ENCODE measurements at places on chromosomes 1 and 21.

GRCh38 chr1:58596631-58597052 is 19.6 kb upstream of the TACSTD2 start:
- no peak for DNase-seq

DNA sequence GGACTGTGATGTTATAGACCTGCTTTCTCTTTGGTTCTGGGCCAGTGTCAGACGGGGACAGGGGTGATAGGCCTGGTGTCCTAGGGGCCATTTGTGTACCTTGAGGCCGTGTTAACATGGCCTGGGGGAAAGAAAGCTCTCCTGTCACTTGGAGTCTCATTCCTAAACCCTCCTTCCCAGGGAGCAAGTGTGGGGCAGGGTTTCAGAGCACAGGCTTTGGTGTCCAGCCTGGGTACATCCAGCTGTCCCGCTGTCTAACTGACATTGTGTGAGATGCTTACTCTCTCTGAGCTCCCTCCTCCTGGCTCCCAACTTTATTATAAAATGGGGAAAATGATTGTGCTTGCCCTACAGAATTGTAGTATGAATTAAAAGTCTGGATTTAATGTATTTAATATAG is 32.6 kb upstream of the EPHA8 start:
- DNase-seq: no peak

- DNase-seq: no peak
Observed at GRCh38 chr1:7301664-7301981, 469.5 kb upstream of the VAMP3 start.

DNA sequence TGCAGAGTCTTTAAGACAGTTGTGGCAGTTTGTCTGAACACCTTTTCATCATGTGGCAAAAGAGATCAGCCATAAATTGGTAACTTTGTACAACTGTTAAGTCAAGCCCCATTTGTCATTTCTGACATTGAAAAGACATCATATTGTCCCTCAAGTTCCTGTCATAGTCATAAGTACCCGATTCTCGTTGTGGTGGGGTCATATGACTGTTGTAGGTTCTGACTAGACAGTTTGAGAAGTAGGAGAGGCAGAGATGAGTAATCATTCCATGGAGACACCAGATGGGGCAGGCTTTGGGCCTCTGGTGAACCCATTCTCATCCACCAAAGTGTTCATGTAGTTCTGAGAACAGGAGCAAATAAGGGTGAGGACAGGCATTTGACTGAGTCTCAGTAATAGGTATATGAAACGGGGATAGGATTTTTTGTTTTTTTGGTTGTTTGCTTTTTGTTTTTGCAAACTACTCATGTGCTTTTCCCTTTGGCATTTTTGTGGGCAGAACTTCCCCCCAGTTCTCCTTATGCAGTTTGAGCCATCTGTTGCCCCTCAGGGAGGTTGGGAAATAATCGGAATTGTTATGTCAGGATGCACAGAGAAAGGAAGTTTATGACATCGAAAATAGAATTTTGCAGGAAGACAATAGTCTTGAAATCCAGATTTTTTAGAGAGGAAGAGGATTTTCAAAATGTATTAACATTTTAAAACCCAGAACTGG is 86.9 kb upstream of the KCNE2 start:
- DNase-seq: no peak

GRCh38 chr1:187958207-187958606 is 1129.5 kb downstream of the PLA2G4A start:
- DNase-seq: no peak

GRCh38 chr1:25462732-25463131 is 32.0 kb downstream of the MACO1 start:
- no peak for DNase-seq

DNA sequence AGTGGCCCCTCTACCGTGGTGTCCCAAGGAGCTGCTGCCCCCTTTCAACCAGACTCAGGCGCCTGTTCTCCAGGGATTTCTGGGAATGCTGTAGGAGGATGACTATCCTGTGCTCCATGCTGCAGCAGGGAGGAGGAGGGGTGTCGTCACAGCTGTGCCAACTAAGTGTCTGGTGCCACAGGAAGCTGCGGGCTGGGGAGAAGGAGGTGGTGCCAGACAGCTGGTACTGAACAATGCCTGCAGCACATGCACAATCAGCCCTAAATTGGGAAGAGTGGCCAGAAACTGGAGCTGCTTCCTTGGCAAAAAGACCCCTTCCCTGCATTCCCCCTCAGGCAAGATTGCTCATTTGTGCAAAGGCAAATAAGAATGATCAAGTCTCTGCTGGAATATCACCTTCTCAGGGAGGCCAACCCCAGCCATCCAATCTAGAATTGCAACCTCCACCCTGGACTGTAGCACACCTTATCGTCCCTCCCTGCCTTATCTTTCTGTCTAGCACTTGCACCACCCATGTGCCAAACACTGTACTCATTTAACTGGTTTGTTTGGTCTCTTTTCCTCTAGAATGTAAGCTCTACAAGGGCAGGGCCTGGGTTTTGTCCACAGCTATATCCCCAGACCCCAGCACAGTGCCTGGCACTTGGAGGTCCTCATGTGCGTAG is 33.3 kb downstream of the LAMB3 start:
- no peak for DNase-seq

DNA sequence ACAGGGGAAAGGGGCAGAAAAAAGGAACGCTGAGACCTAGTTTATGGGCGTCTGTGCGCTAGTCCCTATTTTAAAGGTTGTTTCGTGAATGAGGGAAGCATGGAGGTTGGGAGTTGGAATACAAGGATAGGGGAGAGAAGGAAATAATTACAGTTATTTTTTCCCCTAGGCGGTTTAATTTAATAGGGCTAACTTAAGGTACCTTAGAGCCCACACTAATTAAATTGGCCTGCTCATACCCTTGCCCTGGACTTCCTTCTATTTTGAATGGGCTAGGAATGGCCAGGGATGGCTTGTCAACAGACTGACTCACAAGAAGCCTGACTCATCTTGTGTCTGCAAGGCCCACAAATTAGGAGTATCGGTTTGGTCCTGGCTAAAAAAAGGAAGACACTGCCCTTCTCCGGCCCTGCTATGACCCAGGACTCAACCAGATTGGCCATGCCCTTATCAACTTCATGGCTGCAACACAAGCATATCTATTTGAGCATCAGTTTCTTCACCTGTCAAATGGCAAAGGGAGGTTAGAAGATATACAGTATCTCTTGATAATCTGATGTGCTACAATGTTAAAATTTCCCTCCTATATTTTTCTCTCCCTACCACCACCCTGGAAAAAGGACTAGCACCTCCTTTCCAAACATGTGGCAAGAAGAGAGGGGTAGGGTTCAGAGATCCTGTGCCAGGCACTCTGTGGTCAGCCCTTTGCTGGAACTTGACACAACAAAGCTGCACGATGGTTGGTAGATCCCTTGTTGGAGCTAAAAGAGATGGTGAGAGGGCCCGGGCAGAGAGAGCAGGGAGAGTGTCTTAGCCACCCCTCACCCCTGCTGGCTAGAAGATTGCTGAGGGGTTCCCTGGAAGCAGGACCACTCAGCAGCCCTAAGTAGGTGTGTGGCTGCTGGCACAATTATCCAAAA is 2.2 kb upstream of the SSBP3 start:
- peak; percentile 49 for DNase-seq

DNA sequence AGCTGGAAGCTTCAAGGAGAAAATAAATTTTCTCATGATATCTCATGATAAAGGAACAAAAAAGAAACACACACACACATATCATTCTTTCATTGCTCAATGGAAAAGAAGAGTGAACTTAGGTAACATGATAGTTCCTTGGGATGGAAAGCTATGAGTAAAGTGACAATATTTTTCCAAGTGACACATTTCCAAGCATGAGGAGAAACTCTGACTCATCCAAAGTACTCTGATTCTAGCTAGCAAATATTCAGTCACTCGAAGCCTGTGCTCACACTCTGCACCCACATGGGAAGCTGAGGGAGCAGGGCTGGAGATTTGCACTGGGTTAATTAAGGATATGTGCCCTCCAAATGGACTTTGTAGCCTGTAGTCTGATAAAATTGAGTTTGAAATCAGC is 222.4 kb downstream of the LRRC40 start:
- peak; percentile 74 for DNase-seq

- no peak for DNase-seq
Observed at GRCh38 chr1:150981805-150982712, at the start of gene ANXA9. TSS of gene ANXA9 (plus strand) at chr1:150982292. CDS start at chr1:150983106, 814 bp downstream.

DNA sequence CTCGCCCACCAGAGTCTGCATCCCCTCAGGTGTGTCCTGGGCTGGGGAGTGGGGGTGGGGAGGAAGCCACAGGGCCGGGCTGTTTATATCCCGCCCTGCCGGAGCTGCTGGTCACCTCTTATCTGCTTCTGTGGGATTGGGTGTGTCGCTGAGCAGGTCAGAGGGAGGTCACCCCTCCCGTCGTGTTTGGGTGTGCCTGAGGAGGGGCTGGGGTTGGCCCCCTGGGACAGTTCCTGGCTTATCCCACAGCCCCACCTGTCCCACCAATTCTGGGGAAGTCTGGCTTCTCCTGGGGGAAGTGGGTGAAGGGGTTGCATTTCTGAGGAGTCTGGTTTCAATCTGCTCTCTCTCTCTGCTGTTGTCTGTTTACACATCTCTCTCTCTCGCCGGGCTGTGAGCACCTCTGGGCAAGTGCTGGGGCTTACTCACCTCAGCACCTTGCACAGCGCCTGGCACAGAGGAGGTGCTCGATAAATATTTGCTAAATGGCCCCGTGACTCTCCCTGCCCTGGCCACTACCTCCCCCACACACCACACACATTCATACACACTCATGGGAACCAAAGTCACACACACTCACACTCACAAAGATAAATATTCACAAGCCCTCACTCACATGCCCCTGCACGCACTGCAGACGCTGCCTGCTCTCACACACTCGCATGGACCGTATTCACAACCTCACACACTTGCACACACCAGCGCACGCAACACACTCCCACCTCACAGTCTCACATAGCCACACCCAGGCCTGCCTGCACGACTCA is 8.3 kb downstream of the ELF3 start:
- no peak for DNase-seq

DNA sequence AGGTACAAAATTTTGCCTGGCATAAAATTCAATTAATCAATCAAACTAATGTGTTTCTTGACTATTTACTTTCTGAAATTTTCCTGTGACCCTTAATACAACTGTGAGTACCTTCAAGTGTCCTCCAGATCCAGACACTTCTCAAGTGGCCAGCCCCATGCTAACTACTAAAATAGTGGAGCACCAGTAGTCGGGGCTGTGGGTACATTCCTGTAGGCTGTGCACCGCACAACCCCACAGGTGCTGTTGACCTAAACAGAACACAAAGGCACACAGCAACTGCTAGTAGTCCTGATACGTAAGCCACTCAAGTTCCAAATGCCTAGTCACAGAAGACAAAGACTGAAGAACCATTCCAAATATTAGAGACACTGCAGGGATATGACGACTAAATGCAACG is 36.6 kb downstream of the TMEM50B start:
- no peak for DNase-seq

GRCh38 chr1:18289597-18289996 is 182.0 kb downstream of the IGSF21 start:
- no peak for DNase-seq

DNA sequence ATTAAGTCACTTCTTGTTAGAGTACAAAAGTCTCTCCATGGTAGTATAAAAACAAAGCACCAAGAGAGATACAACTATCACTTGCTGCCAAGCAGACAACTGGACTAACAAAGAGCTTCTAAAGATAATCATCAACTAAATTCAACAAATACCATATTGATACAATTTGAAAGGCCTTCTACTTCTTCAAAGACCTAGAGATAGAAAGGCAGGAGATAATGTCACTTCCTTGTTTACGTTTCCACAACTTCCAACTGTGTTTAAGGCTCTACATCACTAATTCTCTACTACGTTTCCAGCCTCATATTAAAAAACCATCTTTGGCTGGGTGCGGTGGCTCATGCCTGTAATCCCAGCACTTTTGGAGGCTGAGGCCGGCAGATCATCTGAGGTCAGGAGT is 104.5 kb downstream of the ASH1L start:
- no peak for DNase-seq

GRCh38 chr1:13513895-13514546 is at the start of gene LRRC38:
TSS of gene LRRC38 (minus strand) at chr1:13514003. CDS start at chr1:13513593, 410 bp downstream.
- DNase-seq: no peak

DNA sequence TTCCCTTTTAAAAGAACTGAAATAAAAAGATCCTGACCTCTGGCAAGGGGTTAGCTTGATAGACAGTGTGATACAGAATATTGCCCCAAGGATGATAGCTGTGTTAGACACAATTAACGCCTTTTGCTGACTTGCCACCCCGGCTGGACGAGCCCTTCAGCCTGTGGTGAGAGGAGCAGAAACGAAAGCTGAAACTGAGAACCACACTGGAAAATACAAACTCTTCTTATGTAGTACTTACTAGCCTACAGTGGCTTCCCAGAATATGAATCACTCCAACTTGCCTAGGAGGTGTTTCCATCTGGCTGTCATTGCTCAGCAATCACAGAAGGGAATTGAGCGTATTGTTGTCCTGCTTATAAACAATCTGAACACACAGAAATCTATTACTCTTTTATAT is 22.9 kb downstream of the SAMSN1 start:
- no peak for DNase-seq

- no peak for DNase-seq
Observed at GRCh38 chr21:29893687-29894086, 46.1 kb downstream of the GRIK1 start.

- DNase-seq: no peak
Observed at GRCh38 chr1:79811173-79811572, 804.6 kb upstream of the ADGRL4 start.

- no peak for DNase-seq
Observed at GRCh38 chr1:66502086-66502485, 31.9 kb upstream of the SGIP1 start.

- no peak for DNase-seq
Observed at GRCh38 chr1:57788313-57788712, 364.5 kb upstream of the DAB1 start.

- DNase-seq: no peak
Observed at GRCh38 chr1:215418876-215419447, 148.1 kb upstream of the KCTD3 start.

GRCh38 chr21:15445327-15445726 is 284.5 kb upstream of the USP25 start:
- DNase-seq: no peak

DNA sequence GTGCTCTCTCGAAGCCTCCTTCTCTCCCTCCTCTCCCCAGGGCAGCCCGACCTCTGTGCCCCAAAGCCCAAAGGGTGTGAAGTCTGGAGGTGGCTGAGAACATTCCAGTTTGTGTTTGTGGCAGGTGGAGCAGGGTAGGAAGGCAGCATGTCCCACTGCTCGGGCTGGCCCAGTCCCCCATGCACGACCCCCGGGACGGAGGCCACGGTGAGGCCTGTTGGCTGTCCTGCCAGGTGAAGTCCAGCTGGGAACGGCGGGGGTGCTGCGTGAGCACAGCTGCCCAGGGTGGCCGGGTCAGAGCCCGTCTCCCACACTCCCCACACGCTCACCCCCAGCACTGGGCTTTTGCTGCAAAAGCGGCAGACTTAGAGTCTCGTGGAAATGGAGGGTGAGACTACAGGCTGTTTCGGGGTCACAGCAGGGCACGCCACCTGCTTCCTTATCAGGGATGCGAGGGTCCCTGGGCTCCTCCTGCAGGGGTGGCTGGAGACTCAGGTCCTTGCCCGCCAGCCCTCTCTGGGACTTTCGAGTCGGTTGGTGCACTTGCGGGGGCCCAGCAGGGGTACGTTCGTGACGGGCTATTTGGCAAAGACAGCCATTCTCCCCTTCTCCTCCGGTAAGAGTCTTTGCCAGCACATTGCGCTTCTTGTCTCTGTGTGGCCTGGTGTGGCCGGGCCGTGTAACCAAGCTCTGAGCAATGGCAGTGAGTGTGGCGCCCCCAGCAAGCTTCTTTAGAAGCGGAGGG is 40.3 kb downstream of the MORN1 start:
- no peak for DNase-seq

All from amniotic stem cell (primary cell).